HepG2 (cell line): ENCODE measurements at places on chromosomes 3 and 15. TPM values are rescaled to one million over a fixed set of nuclear protein-coding genes. Genes with fewer than 3 reads are reported as not detected.
A peak's percentile ranks its signal among the peaks of the same experiment; 100 is the strongest.

GRCh38 chr3:166444336-166444735 lies 607.1 kb upstream of the BCHE start:
- DNase-seq = no peak

- DNase-seq = no peak
Measured at GRCh38 chr3:128573160-128573559, 77.5 kb downstream of the RPN1 start.

DNA sequence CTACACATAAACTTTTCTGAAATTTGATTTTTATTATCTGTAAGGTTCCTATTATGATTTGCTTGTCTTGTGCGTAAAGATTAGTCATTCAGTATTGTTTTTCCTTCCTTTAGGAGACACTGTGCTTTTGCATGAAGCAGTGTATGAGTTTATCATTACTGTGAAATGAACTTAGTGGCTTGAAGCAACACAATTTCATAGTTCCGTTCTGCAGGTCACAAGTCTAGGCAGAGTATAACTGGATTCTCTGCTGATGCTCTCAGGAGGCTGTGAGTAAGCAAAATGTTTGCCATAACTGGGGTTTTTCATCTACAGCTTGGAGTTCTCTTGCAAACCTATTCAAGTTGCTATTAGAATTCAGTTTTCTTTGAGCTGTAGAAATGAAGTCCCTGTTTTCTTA lies 1136.1 kb downstream of the OTOL1 start:
- DNase-seq = no peak

DNA sequence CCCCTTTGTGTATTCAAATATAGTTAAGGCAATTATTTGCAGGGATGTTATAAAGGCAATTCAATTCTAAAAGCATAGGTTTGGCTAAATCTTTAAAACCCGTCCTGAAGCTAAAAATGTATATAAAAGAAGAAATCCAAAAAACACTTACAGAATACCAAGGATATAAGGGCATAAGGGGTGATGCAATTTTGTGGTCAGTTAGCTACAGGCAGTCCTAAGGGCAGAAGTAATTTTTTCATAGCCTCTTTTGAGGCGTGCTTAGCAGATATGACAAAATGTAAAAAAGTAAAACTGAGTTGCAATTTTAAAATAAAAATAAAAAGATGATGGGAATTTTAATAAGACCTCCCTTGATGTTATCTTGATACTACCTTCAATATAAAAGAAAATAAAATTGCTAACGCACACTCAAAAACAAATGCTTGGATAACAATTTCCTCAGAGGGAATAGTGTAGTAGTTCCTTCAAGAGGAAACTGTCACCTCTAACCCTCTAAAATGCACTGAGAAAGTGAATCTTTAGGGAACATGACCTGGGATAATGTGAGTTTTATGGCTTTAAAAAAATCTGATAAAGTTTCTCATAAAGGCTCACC lies 104.2 kb downstream of the MYH15 start:
- DNase-seq = no peak

DNA sequence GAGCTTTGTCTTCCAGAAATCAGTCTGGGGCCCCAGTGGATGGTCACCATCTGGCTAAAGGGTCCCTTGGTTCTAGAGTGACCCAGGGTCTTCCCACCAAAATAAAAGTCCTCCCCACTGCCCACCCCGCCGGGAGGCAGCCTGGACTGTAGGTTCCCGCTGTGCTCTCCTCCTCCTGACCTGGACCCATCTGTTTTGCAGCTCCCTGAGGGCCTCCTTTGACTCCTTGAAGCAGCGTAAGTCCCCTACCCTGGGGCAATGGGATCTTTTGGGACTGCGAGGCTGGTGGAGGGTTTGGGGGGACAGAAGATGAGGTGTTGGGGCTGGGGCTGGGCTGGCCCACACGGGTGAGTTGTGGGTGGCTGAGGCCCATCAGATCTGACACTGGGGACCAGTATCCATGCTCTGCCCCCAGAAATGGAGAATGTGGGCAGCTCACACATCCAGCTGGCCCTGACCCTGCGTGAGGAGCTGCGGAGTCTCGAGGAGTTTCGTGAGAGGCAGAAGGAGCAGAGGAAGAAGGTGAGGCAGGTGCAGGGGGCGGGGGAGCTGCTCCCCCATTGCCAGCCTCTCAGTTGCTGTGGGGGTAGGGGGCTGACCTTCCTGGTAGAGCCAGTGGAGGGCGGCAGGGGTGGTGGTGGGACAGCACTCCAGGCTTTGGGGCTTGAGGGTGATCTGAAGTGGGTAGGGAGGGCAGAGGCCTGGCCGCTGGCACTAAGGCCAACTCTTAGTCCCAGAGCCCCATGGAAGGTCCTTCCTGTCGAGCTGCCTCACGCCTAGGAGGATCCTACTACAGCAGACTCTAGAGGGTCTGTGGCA lies 30.4 kb downstream of the PSTPIP1 start:
- DNase-seq = no peak

- DNase-seq = no peak
Measured at GRCh38 chr15:70524470-70524869, 238.9 kb downstream of the UACA start.

- DNase-seq = no peak
Measured at GRCh38 chr3:73863546-73864079, 238.9 kb upstream of the PDZRN3 start.

GRCh38 chr3:36065321-36065720 lies 315.0 kb upstream of the STAC start:
- DNase-seq = no peak

DNA sequence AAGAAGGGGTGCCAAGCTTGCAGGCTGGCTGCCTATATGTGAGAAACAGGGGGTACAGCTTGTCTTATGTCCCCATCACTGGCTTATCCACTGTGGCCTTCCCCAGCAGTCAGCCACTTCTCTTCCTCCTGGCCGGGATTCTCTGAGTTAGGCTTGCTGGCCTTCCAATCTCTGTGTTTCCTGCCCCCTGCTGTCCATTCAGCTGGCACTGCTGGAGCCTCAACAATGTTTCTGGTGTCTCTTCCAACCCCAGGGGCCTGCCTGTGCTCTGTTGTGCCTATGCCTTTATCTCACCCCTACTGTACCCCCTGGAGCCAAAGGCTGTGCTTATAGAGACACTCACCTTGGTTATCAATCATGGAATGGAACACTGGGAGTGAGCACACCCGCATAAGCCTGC lies 36.5 kb downstream of the ANAPC13 start:
- DNase-seq = peak; percentile 56

- peak; percentile 65 for DNase-seq
Measured at GRCh38 chr3:187064210-187065115, 74.8 kb downstream of the RPL39L start.

- no peak for DNase-seq
Measured at GRCh38 chr3:87225659-87226058, 1.4 kb upstream of the CHMP2B start.

- DNase-seq = no peak
Measured at GRCh38 chr3:197394464-197395321, 96.3 kb upstream of the DLG1 start.

DNA sequence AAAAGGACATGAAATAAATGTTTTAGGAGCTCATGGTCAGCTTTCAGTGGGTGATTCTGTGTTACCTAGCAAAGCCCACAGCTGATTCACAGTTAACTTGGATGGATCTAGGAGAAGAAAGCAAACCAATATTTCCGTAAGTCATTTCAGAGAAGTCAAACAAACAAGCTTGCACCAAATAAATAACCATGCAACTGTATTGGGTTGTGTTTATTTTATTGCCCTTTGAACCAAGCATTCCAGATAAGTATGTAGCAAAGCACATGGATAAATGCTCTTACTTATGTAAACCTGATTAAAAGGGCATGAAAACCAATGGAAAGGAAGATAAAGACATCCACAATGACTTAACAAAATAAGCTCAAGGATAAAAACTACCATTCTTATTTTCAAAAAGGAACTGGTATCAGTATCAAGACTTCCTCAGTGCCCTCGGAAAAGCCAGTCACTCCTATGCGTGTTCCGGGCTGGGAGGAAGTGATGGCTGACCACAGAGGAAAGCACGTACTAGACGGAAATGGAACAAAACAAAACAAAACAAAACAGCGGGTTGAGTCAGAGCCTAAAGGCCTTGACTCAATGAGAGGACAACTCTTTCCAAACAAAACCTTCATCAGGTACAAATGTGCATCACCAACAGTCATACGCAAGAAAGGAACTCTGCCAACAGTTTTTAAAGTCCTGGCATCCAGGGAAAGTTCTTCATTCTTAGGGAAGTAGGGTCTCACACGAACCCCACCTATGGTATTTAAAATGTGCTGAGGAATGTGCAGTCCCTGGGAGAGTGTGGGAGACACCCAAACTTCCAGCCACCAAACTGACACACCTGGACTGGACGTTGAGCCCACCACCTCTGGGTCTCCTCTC lies 103.3 kb downstream of the SNRK start:
- DNase-seq = peak; percentile 30

DNA sequence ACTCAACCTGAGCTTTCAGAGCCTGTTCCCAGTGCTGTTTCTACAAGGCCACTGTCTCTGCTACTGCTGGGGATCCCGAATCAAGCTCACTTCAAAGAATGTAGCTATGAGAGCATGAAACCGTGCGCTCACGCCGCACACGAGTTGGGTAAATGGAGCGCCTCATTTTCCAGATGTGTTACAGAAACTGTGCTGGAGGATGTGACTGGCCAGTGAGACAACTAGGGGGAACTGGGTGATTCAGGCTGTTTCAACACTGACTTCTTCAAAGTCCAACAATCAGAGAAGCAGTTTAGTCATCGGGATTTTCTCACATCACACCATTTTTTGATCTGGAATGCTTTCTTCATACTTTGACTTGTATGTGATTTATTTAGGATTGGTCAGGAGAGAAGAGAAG lies 3.5 kb downstream of the ZNF710 start:
- DNase-seq = peak; percentile 71

DNA sequence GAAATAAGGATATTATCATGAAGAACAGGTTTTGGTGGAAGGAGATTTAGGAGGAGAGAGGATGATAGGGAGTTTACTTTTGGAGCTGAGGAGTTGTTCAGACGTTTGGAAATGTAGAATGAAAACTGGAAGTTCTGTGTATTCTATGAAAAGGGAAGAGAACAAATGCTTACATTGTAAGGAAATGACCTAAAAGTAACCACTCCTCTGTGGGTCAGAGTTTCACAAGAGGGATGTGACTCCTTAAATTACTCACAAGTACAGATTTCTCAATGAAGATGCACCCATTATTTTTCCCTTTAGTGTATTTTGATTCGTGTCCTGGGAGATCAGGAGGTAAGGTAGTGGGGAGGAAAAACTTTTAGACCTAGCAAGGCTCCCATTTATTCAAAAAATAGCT lies 4.0 kb downstream of the RNF13 start:
- DNase-seq = no peak

GRCh38 chr3:27637346-27637995 lies 84.7 kb downstream of the EOMES start:
- no peak for DNase-seq

WDR93 gene
- total RNA-seq = not detected in 2 replicates

TLR9 gene
- total RNA-seq = not detected in 2 replicates

POLQ gene
- total RNA-seq = 16.0 and 18.6 TPM in 2 replicates
